ENCODE measurements at places on chromosomes 4 and X. TPM values are rescaled to one million over a fixed set of nuclear protein-coding genes. Genes with fewer than 3 reads are reported as not detected.

The SFRP2 gene
- total RNA-seq, result 6.9 TPM

DNA sequence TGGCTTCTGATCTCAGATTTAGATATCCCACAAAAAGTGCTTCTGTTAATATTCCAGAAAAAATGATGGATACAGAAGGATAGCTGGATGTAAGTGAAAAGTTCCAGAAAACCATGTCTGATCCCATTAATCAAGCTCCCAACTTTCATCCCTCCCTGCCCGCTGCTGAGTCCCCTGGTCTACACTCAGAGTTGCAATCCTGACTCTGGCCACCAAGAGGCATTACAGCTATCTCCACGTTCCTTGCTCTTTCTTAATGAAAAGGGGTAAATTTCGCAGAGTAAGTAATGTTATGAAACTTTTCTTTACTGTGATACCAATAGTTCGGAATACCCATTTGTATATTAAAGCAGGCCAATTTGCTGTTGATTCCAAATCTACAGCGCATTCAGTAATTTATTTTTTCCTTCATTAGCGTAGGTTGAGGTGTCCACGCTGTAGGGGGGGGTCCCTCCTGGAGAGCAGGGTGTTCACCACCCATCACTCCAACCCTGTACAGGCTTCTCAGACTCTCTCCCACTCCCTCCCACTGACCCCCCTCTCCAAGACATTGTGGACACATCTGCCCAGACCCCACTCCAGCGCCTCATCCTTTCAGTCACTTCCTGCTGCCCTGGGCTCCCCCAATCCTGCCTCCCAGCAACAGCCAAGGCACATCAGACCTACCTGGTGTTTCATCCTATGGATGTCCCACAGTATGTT lies 55.1 kb downstream of the RAB40A start:
- DNase-seq, result no peak

DNA sequence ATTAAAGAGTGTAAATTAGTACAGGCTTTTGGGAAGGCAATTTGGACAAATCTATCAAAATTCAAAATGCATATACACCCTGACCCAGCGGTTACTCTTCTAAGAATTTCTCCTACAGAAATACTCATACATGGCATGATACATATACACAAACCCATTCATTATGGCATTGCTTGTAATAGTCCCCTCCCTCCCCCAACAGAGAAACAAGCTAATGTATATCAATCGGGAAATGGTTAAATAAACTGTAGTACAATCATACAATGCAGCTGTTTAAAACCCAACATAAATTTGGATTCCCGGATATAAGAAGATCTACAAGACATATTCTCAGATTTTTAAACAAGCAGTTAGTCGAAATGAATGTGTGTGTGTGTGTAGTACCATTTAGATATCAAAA lies 808 bp downstream of the HUWE1 start:
- DNase-seq, result no peak

- no peak for DNase-seq
Observed at GRCh38 chrX:124938715-124939114, 381.0 kb upstream of the TEX13C start.

DNA sequence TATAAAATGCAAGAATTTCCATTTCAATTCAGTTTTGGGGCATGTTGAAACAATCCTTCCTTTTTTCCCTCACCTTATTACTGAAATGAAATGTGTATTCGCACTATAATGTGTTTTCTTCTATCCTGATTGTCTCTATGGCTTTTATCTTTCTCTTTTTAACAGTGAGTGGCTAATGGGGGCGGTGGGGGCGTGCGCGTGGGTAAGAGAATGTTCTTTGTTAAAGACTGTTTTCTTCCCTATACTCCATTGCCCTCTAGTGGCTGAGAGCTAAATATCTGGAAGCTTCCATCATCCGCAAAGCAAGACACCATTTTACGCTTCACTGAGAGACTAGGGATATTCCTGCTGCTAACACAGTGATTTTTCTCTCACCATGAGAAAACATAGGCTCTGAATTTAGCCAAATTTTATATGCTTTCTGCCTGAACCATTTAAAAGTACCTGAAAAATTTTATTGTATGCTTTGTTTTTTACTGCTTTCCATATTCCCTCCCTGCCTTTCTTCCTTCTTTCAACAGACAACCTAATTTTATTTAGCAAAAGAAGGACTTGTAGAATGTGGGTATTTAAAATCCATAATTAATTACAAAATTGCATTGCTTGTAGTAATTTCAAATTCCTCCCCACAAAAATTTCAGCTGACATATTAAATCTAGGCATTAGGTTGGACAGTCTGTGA lies 194.0 kb downstream of the GASK1B start:
- DNase-seq, result no peak

- DNase-seq, result no peak
Observed at GRCh38 chrX:47180346-47180745, 13.3 kb upstream of the UBA1 start.

GRCh38 chr4:23166919-23167318 lies 474.2 kb downstream of the GBA3 start:
- DNase-seq, result no peak

- no peak for DNase-seq
Observed at GRCh38 chr4:183478123-183478522, 26.7 kb upstream of the ING2 start.

DNA sequence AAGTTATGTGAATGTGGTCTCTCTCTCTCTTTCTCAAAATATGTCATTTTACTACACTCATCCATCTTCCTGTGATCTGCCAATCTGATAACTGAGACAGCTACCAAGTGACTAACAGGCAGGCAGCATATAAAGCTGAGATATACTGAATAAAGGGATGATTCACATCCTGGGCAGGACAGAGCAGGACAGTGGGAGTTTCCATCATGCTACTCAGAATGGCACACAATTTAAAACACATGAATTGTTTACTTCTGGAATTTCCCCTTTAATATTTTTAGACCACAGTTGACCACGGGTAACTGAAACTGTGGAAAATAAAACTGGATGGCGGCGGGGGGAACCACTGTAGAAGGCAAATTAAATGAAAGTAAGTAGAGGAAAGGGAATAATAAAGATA lies 58.6 kb upstream of the DCTD start:
- no peak for DNase-seq

DNA sequence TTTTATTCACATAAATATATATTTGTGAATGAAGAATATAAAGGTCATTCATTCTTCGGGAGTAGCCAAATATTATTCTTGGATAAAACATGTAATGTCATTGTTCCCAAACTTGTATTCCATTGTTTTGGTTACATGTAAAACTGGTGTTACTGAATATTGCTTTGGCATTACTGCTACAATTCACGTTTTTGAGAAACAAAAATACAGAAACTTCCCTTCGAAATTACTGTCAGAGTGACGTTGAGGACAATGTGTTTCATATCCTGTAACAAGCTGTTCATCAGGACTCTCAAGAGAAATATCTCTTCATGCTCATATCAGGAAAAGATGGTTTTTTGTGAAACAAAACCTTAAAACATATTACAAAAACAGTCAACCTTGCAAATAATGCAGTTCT lies 258.9 kb upstream of the DDX53 start:
- DNase-seq, result no peak

GRCh38 chrX:55794405-55794804 lies 76.9 kb downstream of the RRAGB start:
- DNase-seq, result no peak

The MAGEA8 gene
- not detected for total RNA-seq

The CENPVL2 gene
- not detected for total RNA-seq

The PLRG1 gene
- 54.4 TPM for total RNA-seq

DNA sequence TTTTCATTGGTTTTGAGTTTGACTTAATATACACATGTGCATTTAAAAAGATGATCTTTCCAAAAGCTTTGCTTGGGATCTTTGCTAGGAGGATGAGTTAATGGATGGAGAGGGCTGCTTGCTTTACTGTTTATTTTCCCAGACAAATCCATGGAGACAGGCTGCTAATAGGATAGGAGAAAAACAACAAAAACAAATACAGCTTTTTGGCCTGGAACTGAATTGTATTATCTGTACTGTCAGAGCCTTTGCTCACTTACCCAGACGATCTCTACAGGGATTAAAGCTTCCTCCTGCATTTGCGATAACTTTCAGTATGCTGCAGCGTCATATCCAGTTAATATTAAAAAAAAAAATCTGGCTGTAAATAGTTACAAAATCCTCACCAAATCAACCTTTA lies 190.8 kb upstream of the NUDT6 start:
- no peak for DNase-seq

- no peak for DNase-seq
Observed at GRCh38 chr4:19406789-19407188, 844.9 kb upstream of the SLIT2 start.

DNA sequence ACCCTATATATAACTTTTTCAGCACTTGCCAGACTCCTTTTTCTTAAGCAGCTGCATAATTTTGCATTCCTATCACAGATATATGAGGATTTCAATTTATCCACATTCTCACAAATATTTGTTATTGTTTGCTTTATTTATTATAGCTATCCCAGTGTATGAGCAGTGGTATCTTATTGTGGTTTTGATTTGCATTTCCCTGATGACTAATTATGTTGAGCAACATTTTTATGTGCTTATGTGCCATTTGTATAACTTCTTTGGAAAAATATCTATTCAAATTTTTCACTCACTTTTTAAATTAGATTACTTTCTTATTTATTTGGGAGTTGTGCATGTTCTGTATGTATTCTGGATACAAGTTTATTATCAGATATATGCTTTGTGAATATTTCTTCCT lies 361.9 kb downstream of the KCTD8 start:
- DNase-seq, result no peak

GRCh38 chr4:127648061-127648460 lies 15.3 kb downstream of the INTU start:
- no peak for DNase-seq

GRCh38 chrX:39609941-39610340 lies 487.8 kb downstream of the BCOR start:
- no peak for DNase-seq

DNA sequence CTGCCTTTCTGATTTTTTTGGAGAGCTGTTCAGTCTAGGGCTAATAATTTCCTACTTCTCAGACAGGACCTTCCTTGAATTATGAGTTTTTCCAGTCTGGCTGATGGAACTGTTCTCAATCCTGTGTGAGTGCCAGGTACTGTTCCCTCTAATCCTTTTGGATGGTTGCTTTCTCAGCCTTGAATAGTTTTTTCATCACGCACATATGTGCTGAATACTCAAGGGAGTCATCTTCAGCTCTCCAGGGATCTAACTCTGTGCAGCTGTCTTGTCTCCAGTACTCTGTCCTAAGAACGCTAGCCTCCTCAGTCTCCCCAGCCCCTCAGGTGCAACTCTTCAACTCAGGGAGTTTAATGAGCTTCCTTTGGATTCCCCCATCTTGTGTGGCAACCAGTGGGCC lies 93.2 kb downstream of the GASK1B start:
- no peak for DNase-seq
